ENCODE measurements at places on chromosomes 11 and 22. TPM values are rescaled to one million over a fixed set of nuclear protein-coding genes. Genes with fewer than 3 reads are reported as not detected.

TREH gene
- total RNA-seq = not detected

IL18 gene
- total RNA-seq = 52.6 TPM

POU2AF2 gene
- not detected for total RNA-seq

NCAM1 gene
- 0.14 TPM for total RNA-seq

TSSK2 gene
- total RNA-seq = not detected

JHY gene
- 4.0 TPM for total RNA-seq

ENTHD1 gene
- not detected for total RNA-seq

SLC35F2 gene
- 43.8 TPM for total RNA-seq

ZNF214 gene
- 2.1 TPM for total RNA-seq

CSRP3 gene
- not detected for total RNA-seq

OR51B5 gene
- not detected for total RNA-seq

IFITM10 gene
- total RNA-seq = 0.14 TPM

TRIM29 gene
- total RNA-seq = 190 TPM

DDI1 gene
- not detected for total RNA-seq

FGF19 gene
- 0.17 TPM for total RNA-seq

OR4A16 gene
- total RNA-seq = not detected

MYO18B gene
- not detected for total RNA-seq

MMP7 gene
- total RNA-seq = 0.11 TPM

UPB1 gene
- not detected for total RNA-seq

NXPE2 gene
- not detected for total RNA-seq

GAB2 gene
- 0.53 TPM for total RNA-seq

HSPB2 gene
- total RNA-seq = not detected

CHST1 gene
- not detected for total RNA-seq
